Caco-2 (cell line): ENCODE measurements at places on chromosomes 1 and 21.
A peak's percentile ranks its signal among the peaks of the same experiment; 100 is the strongest.

DNA sequence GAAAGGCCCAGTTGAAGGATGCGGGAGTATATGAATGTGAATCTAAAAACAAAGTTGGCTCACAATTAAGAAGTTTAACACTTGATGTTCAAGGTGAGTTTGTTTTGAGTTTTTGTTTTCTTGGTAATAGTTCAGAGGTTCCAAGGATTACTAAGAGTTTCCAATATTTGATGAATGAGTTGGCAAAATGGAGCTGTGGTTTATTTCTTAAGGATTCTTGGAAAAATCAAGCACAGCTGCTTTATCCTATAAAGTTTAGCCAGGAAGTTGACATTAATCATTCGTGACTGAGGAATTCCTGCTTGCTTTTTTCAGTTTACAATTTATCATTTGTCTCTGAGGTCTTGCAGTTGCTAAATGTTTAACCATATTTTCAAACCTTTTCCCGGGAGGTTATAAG is 15.1 kb downstream of the VCAM1 start:
- DNase-seq, result no peak

DNA sequence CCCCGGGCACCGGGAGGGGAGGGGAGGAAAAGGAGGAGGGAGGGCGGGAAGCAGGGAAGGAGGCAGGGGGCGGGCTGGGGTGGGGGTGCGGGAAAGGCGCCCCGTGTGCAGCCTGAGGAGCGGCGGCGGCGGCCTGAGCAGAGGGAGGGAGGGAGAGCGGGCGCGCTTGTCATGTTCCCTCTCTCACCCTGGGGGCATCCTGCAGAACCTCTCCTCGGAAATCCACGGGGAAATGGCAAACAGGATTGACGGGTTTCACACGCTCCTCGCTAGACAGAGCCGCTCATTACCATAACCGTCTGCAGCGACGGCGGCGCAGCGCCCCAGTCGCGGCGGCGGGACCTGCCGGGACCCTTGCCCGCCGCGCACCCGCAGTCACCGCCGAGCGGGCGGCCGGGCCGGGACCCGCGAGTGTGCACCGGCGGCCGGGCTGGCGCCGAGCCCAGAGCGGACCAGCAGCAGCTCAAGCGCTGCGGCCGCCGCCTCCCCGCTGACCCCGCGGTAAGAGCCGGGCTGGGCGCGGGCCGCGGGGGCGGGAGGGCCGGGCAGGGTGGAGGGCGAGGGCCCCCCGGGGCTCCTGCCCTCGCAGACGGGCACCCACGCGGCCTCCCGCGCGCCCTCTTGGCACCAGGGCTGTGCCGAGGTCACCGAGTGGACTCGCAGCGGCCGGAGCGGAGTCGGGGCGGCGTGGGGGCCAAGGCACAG is at the start of gene SERTAD4:
SERTAD4 (plus strand) TSS at position 286 of the 705 bp plus-strand sequence. CDS start 5,165 bp downstream, outside the sequence.
- DNase-seq, result peak; percentile 79

GRCh38 chr1:204802401-204803175 is 68.1 kb upstream of the NFASC start:
- no peak for DNase-seq

GRCh38 chr1:82879701-82880305 is 1079.1 kb downstream of the ADGRL2 start:
- no peak for DNase-seq

- DNase-seq, result no peak
Measured at GRCh38 chr1:18583326-18583941, 47.2 kb upstream of the PAX7 start.
